ENCODE measurements at places on chromosomes 1 and 21.

DNA sequence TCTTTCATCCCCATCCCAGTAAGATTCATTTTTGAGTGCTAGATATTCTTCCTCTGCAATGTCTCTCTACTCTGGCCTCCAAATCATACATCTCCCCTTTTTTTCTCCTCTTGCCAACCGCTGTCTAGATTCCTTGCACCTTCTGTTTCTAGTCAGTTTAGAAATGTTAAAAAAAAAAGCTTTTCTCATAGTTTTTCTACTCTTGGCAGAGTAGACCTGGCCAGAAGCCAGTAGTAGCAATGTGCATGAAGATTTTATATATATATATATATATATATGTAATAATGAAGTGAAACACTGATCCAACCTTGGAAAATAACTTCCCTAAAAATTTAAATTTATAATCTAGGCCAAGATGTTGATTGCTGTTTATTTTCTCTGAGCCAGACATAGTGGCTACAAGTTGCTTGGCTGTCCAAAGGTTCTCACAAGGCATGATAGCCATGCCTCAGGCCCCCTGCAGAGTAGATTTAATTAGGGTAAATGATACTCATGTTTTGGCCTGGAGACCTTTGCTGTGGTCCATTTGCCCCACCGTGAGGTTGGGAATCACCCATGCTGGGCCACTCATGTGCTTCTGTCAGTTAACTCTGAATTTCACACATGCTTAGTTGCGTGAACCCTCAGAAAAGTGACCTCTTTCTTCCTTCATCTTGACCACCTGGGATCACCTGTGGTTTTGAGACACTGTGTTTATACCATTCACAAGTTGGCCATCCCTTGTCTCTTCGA lies 103.4 kb upstream of the KCNE2 start:
- no peak for DNase-seq

GRCh38 chr21:17777072-17777765 lies 41.9 kb downstream of the C21orf91 start:
- no peak for DNase-seq

- DNase-seq: no peak
These were observed 8.6 kb downstream of the YBEY start for GRCh38 chr21:46294647-46295176.

- DNase-seq: no peak
These were observed 122.8 kb upstream of the IPO9 start for GRCh38 chr1:201706109-201706508.

DNA sequence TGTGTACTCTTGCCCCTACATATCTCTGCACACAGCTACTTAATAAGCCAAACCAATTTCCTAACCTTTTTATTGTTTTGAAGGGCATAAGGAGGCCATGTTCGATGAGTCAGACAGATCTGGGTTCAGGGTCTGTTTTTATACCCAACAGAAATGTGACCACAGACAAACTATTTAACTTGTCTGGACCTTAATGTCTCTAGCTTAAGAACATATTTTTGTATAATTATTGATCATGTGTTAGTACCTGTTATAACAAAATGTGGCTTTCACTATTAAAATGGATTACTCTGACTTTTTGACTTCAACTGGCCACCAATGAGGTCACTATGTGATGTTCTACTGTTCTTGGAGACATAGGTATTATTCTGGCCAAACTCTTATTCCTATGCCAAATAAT lies 507.8 kb upstream of the USP24 start:
- no peak for DNase-seq

DNA sequence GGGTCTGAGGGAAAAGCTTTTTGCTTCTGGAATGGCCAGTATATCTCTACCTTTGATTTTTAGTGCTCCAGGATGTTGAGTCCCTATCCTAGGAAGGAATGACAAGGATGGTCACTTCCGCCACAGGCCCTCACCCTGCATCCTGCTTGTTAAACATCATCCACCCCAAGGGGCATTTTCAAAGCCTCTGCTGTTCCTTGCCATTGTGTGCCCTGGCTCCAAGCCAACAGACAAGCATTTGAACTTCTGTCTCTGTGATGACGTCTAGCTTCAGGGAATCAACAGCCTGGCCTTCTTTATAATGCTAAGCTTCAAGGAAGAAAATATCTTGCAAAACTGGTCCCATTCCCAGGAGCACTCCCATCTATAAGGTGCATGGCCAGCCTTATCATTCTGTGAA lies 12.3 kb upstream of the JAM2 start:
- DNase-seq: no peak

DNA sequence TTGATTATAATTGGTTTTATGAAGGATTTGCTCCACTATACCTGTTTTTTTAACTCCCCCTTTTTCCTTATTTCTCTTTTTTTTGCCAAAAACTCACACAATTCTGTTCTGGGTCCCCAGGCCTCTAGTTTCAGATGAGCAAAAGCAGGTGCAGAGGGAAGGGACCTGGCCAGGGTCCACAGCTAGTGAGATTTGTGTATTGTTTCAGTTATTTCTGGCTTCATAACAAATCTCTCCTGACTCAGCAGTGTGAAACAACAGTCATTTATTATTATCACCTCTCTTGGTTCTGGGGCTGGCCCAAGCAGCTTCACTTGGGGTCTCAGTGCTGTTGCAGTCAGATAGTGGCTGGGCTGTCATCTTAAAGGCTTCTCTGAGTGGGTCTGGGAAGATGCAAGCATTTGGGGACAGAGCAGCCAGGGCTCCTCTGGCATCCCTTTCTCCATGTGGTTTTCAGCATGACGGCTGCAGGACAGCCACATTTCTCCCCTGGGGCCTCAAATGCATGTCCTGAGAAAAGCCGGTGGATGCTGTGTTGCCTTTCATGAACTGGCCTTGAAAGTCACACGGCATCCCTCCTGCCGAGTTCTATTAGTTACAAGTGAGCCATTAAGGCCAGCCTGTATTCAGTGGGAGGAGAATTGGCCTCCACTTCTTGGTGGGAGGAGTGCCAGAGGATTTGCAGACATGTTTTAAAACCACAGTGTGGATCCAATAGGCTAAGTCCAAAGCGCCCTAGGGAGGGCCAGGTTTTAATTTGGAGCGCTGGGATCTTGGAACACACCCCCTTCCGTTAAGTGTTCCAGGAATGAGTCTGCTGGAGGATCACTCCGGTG lies 137.1 kb downstream of the CAMTA1 start:
- DNase-seq: no peak

DNA sequence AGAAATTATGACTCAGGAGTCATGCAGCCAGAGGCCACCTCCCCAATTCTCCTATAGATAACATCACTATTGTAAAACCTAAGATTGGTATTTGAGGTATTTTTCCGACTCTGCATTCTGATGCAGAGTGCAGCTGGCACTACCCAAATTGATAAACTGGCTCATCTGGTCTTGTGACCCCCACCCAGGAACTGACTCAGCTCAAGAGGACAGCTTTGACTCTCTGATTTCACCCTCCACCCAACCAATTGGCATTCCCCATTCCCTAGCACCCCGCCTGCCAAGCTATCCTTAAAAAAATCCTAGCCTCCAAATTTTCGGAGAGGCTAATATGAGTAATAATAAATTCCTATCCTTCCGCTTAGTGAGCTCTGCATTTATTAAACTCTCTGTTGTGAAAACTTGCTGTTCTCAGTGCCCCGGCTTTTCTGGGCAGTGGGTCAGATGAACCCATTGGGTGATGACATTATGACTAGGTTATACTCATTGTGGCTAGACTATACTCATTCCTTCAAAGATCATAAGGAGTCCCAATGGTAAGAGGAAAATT lies 39.4 kb upstream of the EPS15 start:
- peak; percentile 28 for DNase-seq

- no peak for DNase-seq
These were observed 273.7 kb upstream of the C1orf174 start for GRCh38 chr1:4173731-4174130.

- no peak for DNase-seq
These were observed 6.1 kb upstream of the EVA1C start for GRCh38 chr21:32406405-32406804.

DNA sequence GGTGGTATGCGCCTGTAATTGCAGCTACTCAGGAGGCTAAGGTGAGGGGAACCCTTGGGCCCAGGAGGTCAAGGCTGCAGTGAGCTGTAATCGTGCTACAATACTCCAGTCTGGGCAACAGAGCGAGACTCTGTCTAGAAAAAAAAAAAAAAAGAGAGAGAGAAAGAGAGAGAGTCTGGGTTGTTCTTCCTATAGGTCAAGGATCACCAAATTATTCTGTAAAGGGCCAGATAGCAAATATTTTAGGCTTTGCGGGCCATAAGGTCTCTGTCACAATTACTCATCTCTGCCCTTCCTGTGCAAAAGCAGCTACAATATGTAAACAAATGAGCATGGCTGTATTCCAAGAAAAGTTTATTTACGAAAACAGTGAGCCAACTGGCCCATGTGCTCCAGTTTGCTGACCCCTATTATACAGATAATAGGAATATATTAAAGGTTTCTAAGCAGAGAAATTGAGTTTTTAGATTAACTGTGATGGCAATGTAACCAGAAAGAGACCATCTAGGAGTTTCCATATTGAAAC lies 2.1 kb downstream of the SASS6 start:
- no peak for DNase-seq

DNA sequence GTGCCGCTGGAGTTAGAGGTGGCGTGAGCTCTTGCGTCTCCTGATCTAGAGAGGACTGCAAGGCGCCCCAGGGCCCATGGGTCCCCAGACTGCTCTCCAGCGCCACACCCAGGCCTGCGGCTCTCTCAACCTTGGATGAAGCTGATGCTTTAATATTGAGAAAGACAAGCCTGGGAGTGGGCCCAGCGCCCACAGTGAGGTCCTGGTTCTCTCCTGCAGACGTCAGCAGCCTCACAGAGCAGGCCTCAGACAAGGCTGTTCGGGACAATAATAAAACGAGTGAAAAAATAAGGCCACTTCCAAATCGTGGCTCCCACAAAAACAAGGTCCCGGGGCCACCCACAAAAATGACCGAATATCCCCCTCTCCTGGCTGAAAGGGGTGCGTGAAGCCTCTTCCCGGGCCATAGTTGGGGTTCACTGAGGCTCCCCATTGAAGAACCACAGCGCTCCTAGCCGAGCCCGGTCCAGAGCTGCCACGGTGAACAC lies 6.0 kb upstream of the DNMT3L start:
- DNase-seq: no peak

GRCh38 chr21:33126569-33126968 lies 56.6 kb downstream of the OLIG1 start:
- no peak for DNase-seq

DNA sequence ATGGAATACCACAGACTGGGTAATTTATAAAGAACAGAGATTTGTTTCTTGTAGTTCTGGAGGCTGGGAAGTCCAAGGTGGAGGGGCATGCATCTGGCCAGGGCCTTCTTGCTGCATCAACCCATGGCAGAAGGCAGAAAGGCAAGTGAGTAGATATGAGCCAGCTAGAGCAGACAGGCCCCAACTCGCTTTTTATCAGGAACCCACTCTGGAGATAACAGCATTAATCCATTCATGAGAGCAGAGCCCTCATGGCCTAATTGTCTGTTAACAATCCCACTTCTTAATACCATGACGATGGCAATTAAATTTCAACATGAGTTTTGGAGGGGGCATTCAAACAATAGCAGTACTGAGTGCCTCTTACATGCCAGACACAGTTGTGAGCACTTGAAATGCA lies 87.2 kb upstream of the SOX13 start:
- no peak for DNase-seq

DNA sequence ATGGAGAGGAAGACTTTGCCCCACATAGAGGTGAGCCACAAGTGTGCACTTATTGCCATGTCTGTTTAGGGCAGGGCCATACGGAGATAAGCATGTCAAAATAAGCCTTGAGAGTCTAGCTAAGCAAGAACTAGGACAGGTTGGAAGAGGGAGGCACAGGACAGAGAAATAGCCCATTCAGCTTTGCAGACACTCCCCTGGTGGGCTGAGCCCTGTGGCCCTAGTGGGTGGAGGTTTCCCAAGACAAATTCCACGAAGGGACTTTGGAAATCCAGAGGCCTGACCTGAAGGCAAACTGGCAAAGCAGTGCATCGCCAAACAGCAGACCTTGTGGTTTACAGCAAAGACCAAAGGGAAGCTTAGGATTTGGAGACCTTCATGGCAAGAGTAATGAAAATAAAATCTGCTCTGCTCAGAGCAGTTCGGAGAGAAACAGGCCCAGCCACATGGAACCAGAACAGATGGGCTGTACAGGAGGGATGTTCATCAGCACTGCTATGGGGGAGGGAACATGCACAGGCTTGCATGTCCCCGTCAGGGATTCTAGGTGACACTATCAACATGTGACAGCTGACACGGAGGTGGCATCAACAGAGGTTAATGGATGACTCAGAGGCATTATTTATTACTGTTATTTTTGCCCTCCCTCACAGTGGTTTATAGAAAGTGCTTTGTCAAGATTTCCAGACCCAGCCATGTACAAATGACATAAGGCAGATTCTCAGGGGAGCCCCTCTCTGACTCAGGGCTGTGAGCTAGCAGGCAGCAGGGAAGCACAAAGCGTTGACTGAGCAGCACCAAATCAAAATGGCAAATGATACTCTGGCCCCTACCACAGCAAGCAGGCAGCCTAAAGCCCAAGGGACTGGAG lies 90.1 kb upstream of the IRF2BP2 start:
- DNase-seq: peak; percentile 37

GRCh38 chr1:201376464-201377374 lies 761 bp downstream of the TNNT2 start:
- DNase-seq: peak; percentile 12

Data from stimulated activated CD4-positive, alpha-beta T cell treated with anti-CD3 and anti-CD28 coated beads, Interleukin-1b, Interleukin-23, amount 100 ng/mL, for 48 hours (primary cell).